Cortex of kidney (tissue), 1 donor: ENCODE measurements at places on chromosomes 11 and 22.

DNA sequence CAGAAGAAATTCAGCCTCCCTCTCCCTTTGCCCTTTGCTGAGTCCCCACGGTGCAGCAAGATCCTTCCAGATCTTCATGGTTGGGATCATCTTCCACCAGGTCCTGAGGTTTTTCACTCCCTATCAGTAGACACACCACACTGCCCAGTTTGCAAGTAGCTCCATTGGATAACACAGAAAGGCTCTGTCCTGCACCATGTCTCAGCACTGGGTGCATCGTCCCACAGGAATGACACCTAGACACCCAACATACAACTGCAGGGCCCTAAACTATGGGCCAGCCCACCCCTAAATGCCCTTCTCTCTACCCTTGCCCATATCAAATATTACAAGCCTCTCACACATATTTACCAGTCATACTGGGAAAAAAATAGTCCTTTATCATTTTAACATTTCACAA lies 9.4 kb downstream of the KLHL22 start:
- no peak for DNase-seq

DNA sequence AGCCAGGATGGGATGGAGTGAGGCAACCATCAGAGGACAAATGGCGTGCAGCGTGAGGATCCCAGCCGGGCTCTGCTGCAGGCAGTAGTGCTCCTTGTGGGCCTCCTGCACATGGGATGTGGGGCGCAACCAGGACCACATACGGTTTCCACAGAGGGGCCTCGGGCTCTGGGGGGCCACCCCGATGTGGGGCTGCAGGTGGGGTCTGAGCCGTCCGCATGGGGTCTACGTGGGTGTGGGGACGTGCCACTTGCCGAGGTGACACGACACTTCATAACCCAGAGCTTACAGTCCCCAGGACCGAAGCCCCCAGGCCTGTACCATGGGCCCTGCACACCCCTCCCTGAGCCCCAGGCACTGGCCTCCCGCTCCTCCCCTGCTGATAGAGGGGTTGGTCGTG lies 10.8 kb downstream of the TTLL8 start:
- no peak for DNase-seq

- DNase-seq = no peak
These were observed 9.3 kb downstream of the MTFP1 start for GRCh38 chr22:30434843-30435242.

DNA sequence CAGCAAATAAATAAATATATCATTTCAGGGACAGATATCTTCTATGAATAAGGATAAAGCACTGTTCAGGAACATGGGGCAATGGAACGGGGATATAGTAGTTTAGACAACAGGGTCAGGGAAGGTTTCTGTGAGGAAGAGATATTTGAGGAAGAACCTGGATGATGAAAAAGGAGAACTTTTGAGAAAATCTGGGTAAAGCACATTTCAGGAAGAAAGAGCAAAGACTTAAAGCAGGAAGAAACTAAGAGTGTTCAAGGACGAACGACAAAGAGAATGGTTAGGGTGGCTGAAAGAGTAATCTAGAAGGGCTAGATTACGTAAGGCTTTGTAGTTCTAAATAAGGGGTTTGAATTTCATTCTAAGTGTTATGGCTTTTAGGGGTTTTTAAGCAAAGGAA lies 12.7 kb downstream of the DDI1 start:
- DNase-seq = no peak

GRCh38 chr11:128937480-128937879 lies 5.2 kb downstream of the TP53AIP1 start:
- no peak for DNase-seq

DNA sequence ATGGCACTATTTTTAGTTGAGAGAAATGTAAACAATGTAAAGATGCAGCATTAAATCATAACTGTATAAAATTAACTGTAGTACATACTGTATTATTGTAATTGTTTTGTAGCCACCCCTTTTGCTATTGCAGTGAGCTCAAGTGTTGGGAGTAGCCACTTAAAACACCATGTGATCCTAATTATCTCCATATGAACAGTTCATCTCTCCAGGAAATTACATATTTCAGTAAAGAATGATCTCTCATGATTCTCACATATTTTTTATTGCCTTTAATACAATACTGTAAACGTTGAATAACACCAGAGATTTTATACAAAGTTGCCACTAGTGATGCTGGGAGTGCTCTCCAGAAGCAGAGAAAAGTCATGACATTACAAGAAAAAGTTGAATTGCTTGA lies 1768.6 kb downstream of the LRRC4C start:
- no peak for DNase-seq

DNA sequence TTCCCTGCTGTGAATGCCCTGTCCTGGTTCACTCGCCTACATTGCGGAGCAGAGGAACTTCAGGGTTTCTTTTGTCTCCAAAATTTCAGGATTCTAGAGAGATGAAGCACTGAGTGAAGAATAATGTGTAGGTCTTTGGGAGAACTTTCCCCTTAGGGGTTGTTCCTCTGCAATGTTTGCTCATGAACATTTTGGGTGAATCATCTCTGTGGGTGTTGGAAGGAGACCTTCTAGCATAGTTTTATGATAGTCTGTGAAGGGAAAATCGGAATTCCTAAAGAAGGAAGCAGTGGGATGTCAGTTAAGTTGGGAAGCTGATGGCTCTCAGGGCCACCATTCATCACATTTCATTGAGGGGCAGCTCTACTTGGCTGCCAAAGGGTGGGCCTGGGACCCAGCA lies 64.8 kb downstream of the MIAT start:
- DNase-seq = no peak

DNA sequence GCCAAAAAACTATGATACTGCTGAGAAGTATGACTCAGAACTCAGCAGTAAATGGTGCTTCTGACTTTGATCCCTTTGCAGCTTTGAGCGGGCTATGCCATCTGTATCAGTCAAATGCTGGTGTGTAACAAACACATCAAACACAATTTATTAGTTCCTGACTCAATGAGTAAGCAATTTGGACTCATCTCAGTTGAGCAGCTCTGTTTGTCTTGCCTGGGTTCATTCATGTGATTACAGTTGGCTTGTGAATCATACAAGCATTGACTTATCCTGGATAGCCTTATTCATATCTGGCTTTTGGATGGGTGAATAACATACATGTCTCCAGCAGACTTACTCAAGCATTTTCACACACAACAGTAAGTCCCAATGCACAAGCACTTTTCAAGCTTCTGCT lies 858.8 kb downstream of the METTL15 start:
- no peak for DNase-seq

DNA sequence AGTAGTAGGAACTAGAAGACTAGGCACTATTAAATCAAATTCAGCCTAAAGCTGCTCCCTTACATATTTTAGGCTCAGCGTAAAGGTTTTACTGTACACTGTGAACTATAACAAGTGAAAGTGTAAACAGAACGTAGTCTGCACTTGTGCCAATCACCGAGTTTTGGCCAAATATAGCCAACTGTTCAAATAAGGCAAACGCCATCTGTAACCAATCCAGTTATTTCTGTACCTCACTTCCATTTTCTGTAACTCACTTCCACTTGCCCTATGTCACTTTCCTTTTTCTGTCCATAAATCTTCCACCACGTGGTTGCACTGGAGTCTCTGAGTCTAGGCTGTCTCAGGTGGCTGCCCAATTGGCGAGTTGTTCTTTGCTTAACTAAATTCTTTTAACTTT lies 2132.2 kb downstream of the LRRC4C start:
- DNase-seq = no peak

- no peak for DNase-seq
These were observed 3.3 kb downstream of the SERPINH1 start for GRCh38 chr11:75565221-75565814.

DNA sequence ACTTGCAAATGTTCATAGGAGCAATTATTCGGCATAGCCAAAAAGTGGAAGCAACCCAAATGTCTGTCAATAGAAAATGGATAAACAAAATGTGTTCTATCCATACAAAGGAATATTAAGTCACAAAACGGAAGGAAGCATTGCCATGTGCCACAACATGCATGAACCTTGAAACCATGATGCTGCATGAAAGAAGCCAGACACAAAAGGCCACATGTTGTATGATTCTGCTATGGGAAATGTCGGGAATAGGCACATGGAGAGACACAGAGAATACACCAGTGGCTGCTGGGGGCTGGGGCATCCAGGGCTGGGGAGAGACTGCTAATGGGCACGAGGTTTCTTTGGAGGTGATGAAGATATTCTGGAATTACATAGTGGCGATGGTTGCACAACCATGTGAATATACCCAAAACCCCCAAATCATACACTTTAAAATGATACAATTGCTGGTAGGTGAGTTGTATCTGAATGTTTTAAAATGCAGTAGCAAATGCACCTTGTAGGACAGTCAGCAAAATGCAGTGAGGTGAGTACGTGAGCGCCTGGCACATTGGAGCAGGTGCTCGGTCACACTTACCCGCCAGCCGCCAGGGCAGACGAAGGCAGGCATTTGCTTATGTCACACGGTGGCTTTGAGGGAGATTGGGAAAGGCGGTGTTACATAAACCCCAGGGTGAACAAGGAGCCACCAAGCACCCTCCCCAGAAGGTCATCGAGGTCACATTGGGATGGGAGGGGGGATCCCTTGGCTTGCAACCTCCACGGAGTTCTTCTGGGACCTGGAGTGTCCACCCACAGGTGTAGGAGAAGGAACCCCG lies 6.3 kb upstream of the OSM start:
- no peak for DNase-seq

DNA sequence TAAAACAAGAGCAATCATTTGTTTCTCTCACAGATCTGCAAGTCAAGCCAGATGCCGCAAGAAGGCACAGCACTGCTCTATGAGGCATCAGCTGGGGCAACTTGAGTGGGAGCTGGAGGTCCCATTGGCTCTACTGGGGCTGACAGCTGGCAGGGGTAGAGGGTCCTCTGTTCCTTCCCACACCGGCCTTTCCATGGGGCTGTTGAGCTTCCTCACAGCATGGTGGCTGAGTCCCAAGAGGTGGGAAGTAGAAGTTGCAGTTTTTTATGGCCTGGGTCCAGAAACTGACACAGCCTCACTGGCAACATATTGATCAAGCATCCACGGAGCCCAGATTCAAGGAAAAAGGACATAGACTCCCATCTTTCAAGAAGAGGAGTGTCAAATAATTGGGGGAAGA lies 34.4 kb downstream of the RPL3 start:
- DNase-seq = no peak

- no peak for DNase-seq
These were observed 76.2 kb upstream of the TOP3B start for GRCh38 chr22:22058633-22059290.

DNA sequence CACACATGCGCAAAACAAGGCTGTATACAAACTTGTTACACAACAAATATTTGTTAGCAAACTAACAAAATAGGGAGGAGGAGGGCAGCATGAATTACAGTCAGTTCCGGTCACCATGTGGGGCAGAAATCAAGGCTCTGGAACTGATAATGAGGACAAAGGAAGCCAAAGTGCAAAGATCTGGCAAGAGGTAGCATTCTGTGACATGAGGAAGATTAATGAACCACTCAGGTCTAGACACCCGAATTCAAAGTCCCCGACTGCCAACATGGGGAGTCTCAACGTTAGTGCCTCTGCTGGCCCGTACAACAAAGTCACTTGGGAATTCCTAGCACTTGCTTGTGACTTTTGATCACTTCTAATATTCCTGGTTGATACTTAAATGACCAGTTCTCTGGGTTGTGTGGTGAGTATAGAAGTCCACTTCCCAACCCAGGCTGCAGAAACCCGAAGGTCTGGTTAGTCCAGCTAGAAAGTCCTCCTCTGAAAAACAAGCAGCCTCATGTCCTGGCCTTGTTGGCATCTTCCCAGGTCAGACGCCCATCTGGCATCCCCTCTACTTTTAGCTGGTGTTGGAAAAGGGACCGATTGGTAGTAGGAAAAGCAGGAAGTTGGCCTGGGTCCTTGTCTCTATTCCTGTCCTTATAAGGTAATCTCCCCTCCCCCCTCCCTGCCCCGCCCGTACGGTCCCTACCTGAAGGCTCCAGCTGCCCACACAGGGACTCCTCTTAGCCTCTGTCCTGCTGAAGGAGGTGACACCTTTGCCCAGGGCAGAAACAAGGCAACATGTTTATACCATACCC lies 1.6 kb downstream of the SUN2 start:
- DNase-seq = no peak

DNA sequence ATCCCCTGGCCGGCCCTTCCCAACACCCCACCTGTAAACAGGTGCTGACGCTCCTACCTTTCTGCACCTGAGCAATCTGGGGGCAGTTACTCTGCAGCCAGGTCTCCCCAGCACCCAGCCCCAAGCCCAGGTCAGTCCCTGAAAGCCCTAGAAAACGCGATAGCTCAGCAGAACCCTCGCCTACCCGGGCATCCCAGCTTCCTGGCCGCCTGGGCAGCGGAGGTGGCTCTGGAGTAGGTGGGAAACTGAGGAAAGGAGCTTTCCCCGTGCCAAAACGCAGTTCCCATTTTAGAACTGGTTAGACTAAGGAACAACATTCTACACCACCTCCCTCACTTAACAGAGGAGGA lies 445 bp downstream of the SYTL2 start:
- DNase-seq = no peak

DNA sequence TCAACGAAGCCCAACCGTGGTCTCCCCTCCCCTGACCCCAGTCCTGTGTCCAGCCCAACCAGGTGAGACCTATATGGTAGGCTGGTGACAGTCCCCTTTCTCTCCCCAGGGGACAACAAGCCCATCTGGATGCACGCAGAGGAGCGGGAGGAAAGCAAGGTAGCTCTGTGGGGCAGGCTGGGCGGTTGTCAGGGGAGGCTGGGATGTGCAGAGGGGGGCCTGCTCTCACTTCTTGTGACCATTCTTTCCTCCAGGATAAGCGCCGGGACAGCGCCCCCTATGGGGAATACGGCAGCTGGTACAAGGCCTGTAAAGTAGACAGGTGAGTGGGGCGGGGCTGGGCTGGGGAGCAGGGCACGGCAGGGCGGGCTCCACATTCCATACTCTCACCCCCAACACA lies 3.5 kb upstream of the RAB1B start:
- DNase-seq = no peak

DNA sequence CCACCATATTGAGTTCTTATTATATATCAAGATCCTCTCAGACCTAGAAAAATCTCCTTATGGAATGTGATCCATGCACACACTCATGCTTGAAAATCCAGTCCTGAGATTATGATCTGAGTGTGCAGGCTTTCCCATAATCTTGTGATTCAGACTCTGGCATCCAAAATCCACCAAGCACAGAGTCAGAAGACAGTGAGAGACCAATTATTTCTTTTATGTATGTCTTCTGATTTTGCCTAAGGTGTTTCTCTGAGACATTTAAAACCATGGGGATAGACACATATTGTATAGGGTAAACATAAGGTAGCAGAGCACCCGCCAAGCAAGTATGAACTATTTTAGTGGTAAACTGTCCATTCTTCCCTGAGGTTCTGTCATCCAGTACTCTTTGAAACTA lies 52.0 kb upstream of the MMP13 start:
- DNase-seq = no peak
